Activated CD8-positive, alpha-beta T cell treated with anti-CD3 and anti-CD28 coated beads, Interleukin-2, amount 10 ng/mL, durations not matched to agents 7 days and 5 days (primary cell): ENCODE measurements at places on chromosomes 13 and 19. TPM values are rescaled to one million over a fixed set of nuclear protein-coding genes. Genes with fewer than 3 reads are reported as not detected.
A peak's percentile ranks its signal among the peaks of the same experiment; 100 is the strongest.

DNA sequence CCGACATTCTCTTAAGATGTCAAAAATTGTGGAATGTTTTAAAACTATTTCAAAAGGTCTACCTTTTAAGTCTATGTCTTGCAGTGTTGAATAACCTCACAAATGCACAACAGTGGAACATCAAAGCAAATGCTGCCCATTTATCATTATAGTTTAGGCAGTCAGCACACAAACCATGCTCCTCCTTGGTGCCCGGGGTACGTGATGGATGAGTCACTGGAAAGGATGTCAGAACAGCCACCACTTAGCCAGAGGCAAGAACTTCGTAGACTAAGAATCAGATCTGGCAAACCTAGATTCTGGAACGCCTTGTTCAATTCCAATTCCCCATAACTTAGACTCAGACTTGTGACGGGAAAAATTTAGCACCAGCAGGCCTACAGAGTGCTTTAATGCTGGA, 343.6 kb downstream of the FGF9 start:
- no peak for DNase-seq

DNA sequence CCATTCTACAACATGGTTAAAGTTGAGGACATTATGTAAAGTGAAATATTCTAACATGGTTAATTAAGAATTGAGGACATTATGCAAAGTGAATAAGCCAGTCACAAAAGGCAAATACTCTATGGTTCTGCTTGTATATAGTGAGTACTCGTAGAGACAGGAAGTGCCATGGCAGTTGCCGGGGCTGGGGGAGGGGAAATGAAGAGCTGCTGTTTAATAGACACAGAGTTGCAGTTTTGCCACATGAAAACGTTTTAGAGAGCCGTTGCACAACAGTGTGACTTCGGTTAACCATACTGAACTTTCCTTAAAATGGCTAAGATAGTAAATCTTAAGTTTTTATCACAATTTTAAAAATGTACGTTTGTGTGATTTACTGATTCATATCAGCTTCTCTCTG, 176.9 kb downstream of the SHISA2 start:
- peak; percentile 82 for DNase-seq

Gene ZNF534
- total RNA-seq, result not detected

Gene ZNF626
- 9.1 TPM for total RNA-seq

DNA sequence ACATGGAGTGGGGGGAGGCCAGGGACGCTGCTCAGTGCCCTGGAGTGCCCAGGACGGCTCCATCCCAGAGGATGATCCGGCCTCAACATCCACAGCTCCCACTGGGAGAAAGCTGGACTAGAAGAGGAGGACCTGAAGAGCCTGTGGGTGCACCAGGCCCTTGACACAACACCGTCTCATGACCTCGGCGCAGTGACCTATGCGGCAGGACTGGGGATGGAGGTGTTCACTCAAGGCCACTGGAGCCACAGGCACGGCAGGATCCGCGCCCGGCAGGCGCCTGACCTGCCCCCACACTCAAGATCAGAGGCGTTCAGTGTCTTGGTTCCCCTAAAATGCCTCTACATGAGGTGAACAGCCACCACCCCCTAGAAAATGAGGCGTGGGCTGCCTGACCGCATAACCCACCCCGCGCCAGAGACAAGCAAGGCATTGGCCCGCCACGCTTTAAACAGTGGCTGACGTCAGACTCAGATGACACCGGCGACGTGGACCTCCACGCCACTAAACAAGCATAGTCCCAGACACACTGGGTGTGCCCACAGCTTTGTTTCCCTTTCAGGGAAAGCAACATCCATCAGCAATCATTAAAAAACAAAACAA, 8.0 kb downstream of the SGTA start:
- no peak for DNase-seq
